ENCODE measurements at places on chromosomes 11 and 22. TPM values are rescaled to one million over a fixed set of nuclear protein-coding genes. Genes with fewer than 3 reads are reported as not detected.
A peak's percentile ranks its signal among the peaks of the same experiment; 100 is the strongest.

ATG13 gene
- 49.7 TPM for polyA plus RNA-seq

GAL3ST1 gene
- not detected for polyA plus RNA-seq

MAP6 gene
- polyA plus RNA-seq = 3.4 TPM

- peak; percentile 51 for DNase-seq
These were observed 146.0 kb downstream of the PARVA start for GRCh38 chr11:12523180-12523924.

DNA sequence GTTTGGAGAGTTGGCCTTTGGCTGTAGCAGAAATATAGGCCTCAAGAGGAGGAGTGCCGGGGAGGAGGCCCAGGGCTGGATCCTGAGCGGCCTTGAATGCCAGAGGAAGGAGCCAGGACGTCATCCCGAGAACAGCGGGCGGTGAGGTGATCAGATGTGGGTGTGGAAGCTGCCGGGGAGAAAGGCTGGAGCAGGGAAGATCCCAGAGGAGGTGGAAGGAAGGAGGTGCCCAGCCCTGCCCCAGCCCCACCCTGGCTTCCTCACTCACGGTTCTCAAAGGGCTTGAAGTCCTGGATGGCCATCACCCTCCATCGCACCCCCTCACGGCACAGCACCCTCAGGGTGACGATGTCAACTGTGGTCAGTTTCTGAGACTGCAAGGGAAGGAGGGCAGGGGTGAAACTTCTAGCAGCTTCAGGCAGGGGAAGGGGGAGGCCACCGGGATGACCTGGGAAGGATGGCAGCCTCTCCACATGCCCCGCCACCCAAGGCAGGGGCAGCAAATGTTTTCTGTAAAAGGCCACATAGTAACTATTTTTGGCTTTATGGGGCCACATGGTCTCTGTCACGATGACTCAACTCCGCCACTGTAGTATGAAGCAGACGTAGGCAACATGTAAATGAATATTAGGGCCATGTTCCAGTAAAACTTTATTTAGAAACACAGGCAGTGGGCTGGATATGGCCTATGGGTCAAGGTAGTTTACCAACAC, 10.7 kb downstream of the IL2RB start:
- no peak for DNase-seq

DNA sequence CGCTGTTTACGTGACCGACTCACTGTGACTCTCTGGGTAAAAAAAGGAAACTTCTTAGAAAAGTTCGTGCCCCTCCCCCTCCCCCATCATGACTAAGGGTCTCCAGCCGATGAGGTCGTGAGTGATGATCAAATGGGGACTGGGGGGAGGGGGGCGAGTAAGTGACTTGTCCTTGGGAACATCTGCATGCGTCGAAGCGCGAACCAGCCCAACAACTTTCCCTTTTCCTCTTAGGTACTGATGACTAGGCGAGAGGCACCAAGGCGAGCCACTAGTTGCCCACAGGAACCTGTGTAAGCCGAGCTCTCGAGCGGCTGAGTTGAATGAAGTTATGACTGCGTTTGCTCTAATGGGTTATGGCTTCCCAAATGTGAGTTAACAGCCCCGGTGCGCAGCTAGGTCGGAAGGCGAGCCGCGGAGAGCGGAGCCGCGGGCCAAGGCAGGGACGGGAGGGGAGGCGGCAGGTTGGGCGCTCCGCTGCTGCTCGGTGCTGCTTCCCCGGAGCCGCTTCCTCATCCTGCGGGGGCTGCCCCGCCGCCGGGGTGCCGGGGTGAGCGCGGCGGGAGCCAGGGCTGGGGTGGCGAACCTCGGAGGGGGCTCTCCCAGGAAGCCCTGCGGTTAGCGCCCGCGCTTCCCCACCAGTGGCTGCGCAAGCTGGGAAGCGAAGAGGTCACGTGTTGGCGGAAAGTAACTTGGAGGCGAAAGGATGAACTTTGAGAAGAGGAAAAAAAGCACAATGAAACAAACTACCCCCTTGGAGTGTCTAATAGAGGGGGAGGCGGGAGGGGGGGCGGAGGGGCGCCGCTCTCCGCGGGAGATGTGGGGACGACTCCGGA, 22.1 kb upstream of the BDNF start:
- peak; percentile 68 for DNase-seq

DNA sequence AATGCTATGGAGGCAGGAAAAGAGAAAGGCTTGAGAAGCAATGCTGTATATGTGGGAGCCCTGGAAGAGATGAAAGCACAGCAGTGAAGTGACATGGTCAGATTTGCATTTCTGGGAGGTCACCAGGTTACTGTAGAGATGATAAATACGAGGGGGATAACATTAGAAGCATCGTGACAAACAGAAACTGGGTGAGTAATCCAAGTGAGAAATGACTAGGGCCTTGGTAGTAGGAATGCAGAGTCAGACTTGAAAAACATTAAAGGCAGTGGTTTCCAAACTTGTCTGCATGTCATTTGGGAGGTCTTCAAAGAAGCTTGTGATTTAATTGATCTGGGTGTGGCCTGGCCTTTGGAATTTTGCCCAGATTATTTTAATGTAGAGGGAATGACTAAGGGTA, 43.9 kb downstream of the CCDC34 start:
- DNase-seq = peak; percentile 72

GRCh38 chr22:43561415-43562178, 149.8 kb downstream of the MPPED1 start:
- no peak for DNase-seq

- no peak for DNase-seq
These were observed 5.7 kb downstream of the GAL3ST3 start for GRCh38 chr11:66042996-66043906.
